ENCODE measurements at places on chromosomes 3 and 15. TPM values are rescaled to one million over a fixed set of nuclear protein-coding genes. Genes with fewer than 3 reads are reported as not detected.

Gene TTLL13
- total RNA-seq = 0.19 TPM

Gene TUSC7
- not detected for total RNA-seq

Gene ZNF774
- total RNA-seq = 1.0 TPM

Gene SPTBN5
- total RNA-seq = 0.16 TPM

Gene TMCO5A
- not detected for total RNA-seq

Gene ASTE1
- total RNA-seq = 14.0 TPM

Gene JMJD7
- total RNA-seq = 11.7 TPM
